ENCODE measurements at places on chromosomes 12 and 14.

GRCh38 chr14:75811136-75811829 is 150.2 kb downstream of the TTLL5 start:
- no peak for DNase-seq

DNA sequence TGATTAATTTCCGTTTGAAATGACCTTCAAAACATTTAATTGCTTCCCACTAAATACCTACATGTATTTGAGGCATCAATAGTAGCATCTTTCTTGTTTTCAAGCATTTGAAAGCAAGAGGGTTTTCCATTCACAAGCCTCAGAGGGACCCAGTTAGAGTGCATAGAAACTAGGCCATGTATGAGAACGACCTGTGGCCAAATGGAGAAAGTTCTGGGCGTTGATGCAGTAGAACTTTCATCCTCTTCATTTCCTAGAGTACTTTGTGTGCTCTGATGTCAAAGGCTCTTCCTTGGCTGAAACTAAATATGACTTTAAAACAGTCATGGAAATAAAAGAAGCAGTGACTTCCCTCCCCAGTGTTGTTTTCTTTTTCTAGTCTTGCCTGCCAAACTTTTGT is 944 bp upstream of the DHRS7 start:
- DNase-seq: no peak

- no peak for DNase-seq
These were observed 12.6 kb downstream of the NEDD1 start for GRCh38 chr12:96919510-96920210.

DNA sequence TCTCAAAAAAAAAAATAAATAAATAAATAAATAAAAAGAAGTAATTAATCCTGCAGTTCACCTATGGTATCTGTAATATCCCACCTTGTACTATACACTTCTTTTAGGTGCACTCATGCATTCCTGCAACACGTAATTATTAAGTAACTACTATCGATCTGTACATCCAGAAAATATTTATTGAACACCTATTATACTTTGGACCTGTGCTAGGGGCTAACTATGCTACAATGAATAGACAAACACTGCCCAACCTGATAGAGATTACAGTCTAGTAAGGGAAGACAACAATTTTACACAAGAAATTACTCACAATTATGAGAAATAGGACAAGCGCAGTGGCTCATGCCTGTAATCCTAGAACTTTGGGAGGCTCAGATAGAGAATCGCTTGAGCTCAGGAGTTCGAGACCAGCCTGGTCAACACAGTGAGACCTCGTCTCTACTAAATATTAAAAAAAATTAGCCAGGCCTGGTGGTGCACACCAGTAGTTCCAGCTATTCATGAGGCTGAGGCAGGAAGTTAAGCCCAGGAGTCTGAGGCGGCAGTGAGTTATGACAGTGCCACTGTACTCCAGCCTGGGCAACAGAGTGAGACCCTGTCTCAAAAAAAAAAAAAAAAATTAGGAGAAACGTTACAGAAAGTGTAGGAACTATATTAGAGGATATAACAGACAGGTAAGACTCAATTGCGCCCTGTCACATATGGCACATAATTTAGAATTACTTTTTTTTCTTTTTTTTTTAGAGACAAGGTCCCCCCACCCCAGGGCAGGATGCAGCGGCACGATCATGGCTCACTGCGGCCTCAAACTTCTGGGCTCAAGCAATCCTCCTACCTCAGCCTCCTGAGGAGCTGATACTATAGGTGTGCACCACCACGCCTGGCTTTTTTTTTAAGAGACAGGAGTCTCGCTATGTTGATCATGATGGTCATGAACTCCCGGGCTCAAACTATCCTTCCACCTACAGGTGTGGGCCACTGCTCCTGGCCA is 1.2 kb downstream of the NRDE2 start:
- DNase-seq: no peak

DNA sequence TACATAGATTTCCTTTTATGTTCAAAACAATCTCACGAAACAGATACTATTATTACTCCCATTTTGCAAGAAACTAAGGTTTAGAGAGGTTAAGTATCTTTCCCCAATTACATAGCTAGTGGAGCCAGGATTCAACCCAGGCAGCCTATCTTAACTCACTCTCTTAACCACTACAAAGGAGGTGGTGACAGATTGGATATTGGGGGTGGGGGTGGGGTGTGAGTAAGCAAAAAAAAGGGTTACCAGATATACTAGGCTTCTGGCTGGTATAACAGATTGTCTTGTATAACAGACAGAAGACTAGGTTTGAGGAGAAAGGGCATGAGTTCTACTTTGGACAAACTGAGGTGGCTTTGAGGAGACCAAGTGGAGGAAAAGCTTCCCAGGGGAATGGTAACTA is 2.1 kb downstream of the GMFB start:
- DNase-seq: no peak

GRCh38 chr12:109988903-109989302 is 7.3 kb downstream of the GIT2 start:
- DNase-seq: no peak

GRCh38 chr12:110637869-110638441 is 24.0 kb downstream of the TCTN1 start:
- no peak for DNase-seq

GRCh38 chr14:72688990-72689671 is 204.8 kb downstream of the DPF3 start:
- no peak for DNase-seq

DNA sequence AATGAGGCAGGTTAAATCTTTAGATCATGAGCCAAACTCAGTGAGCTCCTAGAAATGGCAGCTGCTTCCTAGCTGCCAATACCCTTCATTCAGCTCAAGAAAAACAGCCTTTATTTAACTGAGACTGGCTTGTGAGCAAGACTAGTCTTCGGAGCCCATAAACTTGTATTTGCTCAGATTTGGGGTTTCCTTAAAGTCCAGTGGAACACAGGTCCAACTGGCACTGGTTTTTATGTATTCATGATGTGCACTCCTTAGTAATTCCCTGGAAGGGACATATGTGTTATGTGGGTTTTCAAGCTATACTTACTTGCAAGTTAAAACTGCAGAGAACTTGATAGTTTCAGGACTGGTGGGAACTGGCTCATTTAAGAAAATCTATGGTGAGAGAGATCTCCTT is 380.1 kb upstream of the TMEM132C start:
- DNase-seq: no peak

- no peak for DNase-seq
These were observed 42.7 kb upstream of the SLC6A15 start for GRCh38 chr12:84955298-84955697.

GRCh38 chr12:105334001-105334400 is 3.5 kb downstream of the C12orf75 start:
- DNase-seq: no peak

- DNase-seq: no peak
These were observed 39.8 kb upstream of the NRXN3 start for GRCh38 chr14:78130356-78130755.

DNA sequence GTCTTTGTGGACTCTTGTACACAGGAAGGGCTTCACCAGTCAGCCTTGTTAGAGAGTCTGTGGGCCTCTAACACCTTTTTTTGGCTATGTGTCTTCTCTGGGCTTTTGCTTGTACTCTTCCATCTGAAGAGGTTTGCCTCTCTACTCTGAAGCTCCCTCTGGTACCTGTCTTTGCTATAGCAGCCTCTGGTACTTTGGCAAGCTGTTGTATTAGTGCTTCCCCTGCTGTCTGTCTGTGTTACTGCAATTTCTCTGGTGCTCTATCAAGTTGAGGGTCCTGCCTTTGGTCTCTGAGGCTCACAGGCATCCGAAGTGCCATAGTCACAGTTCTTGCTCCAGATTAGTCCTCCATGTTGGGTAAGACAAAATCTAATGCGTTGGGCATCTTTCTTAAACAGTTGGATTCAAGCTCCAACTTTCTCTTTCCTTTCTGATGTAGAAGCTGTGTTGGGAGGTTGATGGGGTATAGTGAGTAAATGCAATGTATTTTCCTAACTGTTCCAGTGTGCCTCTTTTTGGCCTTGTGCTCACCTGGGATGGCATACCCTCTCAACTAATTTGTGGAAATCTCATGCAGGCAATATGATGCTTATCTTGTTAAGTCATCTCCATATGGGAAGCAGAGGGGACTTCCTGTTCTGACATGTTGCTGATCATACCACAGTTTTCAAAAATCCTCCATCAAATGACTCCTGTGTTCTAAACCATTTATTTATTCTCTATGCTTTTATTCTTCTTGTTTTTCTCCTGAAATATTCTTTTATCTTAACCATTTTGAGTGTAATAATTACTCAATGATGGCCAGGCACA is 88.8 kb downstream of the ATF7IP start:
- DNase-seq: no peak

DNA sequence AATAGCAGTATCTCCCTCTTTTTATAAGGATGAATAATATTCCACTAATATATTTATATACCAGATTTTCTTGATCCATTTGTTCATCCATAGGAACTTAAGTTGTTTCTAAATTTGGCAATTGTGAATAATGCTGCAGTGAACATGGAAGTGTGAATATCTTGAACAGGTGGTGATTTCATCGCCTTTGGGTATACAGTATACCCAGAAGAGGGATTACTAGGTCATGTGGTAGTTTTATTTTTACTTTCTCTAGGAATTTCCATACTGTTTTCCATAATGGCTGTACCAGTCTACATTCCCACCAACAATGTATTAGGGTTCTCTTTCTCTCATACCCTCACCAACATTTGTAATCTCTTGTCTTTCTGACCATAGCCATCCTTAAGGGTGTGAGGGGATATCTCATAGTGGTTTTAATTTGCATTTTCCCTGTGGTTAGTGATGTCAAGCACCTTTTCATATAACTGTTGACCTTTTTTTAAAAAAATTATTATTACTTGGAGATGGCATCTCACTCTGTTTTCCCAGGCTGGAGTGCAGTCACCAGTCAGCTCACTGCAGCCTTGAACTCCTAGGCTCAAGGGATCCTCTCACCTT is 20.5 kb downstream of the PPHLN1 start:
- DNase-seq: no peak

DNA sequence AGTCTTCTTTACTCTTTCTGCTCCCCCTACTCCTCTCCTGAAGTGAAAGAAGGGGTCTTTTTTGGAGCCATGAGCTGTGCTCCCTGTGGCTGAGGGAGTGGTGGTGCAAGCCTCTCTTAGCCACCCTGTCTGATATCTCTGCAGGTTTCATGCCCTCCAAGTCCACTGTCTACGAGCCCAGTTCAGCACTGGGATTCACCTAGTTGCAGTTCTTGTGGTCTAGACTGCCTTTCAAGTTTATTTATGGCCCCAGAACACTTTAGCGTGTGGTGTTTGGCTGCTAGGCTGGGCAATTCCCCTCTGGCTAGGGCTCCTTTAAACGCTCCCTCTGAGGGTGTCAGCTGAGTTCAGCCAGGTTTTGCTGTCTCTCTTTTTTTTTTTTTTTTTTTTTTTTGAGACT is 908.6 kb downstream of the TRHDE start:
- DNase-seq: no peak

- no peak for DNase-seq
These were observed 3.6 kb downstream of the MGAT2 start for GRCh38 chr14:49623941-49624839.

DNA sequence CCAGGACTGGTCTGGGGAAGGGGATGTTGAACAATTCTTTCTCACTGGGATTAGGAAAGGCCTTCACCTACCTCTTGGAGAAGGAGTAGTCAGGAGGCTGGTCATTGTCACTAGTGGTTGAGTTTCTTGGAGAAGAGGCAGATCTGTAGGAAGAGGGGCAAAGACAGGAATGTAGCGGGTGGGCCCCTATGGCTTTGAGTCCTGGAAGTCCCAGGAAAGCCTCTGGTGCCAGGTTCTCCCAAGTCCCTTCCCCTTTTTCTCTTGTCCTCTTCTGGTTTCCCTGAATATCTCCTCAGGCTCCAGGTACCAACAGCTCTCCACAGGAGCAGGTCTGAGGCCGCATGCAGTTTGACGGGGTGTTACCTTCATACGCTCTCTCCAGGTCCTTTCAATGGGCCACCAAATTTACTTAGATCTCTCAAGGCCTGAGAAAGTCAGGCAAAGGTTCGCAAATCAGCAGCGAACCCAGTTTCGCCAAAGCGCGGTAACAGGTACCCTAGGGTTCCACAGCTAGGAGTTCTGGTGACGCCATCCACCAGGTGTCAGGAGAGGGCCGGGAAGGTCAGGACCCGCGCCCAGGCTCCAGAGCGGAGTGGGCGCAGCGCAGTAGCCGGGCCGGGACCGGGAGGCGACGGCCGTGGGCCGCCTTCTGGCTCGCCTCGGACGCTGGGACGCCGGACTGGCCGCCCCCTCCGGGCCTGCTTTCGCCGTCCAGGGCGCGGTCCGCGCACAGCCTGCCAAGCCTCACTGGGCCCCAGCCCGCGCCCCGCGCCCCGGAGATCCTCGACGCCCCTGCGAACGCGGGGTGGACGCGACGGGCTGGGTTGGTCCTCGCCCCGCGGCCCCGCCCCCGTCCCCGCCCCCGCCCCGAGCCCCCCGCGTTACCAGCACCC is 795 bp downstream of the SMAGP start:
- peak; percentile 37 for DNase-seq

DNA sequence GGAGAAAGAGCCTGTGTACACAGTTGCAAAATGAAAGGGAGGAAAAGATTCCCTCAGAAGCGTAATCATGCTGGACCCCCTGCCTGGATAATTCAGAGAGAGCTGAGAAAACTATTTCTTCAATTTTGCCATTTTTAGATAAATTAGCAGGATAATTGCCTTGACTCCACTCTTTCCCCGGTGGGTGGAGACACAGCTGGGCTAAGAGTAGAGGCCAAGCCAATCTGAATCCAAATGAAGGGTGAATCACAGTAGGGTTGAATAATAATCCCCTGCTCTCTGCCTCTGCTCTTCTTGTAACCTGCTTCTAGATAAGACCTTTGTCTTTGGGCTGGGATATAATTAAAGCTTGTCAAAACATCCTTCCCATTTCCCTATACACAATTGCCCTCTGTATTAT is 150.1 kb downstream of the CAPZA3 start:
- no peak for DNase-seq

DNA sequence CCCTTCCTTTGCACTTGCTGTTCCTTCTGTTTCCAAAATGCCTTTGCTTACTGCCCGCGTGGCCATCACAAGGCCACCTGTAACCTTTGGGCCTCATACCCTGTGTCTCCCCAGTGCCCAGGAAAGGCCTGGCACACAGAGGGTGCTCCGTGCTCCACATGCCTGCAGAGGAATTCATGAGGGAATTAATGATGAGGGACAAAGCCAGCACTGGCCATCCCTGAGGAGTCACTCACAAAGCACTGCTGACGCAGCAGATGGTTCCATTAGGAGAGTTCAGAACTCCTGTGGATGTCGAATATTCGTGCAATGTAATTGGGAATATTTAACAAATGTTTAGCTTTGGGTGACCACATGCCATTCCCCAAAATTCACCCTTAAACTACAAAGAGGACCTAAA is 49.6 kb upstream of the PRMT8 start:
- DNase-seq: no peak

DNA sequence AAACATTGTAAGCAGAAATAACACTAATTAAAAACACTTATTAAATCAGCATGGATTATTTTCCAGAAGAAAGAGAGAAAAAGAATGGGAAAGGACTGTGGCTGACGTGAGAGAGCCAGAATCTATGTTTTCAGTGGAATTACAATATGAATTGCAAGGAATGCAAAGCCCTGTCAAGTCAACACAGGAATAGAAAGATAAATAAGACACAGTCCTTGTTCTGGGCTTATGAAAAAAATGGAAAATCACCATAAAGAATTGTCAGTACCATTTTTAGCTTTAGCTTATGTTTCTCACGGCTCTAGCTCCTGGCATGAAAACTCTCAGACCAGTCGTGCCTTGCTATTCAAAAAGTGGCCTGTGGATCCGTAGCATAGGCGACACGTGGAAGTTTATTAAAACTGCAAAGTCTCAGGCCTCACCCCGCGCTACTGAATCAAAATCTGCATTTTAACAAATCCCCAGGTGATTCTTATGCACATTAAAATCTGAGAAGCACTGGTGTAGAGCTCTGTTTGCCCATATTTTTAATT is 549.1 kb downstream of the RPS29 start:
- no peak for DNase-seq

- no peak for DNase-seq
These were observed 9.3 kb upstream of the NID2 start for GRCh38 chr14:52078095-52078531.
